Stimulated activated CD4-positive, alpha-beta T cell treated with anti-CD3 and anti-CD28 coated beads, Interleukin-2, amount 100 ng/mL, for 24 hours (primary cell): ENCODE measurements at places on chromosomes 16 and 17.

GRCh38 chr16:58510097-58510775 is 5.1 kb upstream of the SETD6 start:
- no peak for DNase-seq

GRCh38 chr17:7593296-7593695 is 3.4 kb upstream of the SOX15 start:
- no peak for DNase-seq

- DNase-seq, result no peak
These were observed 41.8 kb downstream of the TNRC6A start for GRCh38 chr16:24771132-24771778.

- DNase-seq, result no peak
These were observed 122.0 kb upstream of the CHMP6 start for GRCh38 chr17:80869481-80870145.

- DNase-seq, result no peak
These were observed 116.9 kb upstream of the CDH13 start for GRCh38 chr16:82509691-82510430.

DNA sequence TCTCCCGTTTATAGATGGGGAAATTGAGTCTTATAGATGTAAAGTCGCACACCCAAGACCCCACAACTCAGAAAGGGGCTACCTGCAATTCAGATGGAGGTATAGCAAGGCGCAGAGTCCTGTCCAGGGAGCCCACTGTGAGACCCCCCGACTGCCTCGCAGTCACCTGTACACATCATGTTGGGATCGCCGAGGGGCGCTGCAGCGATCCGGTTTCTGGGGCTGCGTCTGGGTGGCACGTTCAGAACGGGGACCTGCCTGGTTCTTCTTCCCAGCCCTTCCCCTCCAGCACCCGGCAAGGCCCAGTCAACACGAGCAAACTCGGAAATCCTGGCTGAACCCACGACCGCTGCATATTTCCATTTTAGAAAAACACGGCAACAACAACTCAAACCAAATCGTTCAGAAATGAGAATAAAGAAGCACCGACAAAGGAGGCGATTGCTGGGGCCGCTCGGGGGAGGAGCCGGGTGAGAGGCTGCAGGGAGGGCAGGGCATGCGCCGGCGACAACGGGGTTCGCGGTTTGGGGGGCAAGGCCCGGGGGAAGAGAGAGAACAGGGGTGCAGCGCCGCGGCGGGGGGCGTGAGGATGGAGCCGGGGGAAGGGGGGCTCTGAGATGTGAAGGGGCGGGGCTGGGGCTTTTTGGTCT is 643 bp downstream of the HSDL1 start:
- peak; percentile 55 for DNase-seq

DNA sequence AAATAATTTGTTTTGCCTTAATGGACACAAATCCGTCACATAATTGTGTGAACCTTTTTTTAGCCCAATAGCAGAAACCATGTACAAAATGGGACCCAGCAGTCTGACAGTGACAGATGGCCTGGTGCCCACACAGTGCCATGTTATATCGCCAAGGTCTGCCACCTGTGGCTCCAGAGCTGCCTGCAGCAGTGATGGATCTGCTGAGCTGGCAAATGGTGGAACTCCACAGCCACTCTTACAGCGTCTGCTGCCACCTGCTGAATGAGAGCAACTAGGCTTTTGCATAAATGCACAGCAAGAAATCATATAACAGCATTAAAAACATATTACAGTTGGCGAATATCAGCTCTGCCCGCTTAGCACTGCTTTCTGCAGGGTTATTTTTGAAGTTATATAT is 59.4 kb downstream of the NUP93 start:
- DNase-seq, result peak; percentile 24

DNA sequence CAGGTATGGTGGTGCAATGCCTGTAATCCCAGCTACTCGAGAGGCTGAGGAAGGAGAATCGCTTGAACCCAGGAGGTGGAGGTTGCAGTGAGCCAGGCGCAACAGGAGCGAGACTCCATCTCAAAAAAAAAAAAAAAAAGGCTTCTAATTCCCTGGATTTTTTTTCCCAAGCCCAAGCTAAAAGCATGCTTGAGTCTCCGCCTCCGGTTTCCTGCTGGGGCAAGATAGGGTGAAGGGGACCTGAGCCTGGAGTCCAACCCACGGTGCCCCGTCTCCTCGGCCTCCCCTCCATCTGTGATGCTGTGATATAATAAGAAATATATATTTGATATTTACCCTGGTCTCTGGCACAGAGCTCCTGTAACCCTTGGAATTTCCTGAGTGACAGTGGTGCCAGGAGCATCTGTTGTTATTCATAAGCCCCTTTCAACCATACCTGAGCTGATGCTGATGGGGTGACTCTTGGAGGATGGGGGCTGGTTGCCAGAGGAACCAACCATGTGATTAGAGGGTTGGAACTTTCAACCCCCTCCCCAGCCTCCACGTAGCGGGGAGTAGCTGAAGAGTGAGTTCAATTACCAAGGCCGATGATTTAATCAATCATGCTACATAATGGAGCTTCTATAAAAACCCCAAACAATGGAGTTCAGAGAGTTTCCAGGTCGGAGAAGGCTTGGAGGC is 12.8 kb upstream of the TNK1 start:
- DNase-seq, result no peak

DNA sequence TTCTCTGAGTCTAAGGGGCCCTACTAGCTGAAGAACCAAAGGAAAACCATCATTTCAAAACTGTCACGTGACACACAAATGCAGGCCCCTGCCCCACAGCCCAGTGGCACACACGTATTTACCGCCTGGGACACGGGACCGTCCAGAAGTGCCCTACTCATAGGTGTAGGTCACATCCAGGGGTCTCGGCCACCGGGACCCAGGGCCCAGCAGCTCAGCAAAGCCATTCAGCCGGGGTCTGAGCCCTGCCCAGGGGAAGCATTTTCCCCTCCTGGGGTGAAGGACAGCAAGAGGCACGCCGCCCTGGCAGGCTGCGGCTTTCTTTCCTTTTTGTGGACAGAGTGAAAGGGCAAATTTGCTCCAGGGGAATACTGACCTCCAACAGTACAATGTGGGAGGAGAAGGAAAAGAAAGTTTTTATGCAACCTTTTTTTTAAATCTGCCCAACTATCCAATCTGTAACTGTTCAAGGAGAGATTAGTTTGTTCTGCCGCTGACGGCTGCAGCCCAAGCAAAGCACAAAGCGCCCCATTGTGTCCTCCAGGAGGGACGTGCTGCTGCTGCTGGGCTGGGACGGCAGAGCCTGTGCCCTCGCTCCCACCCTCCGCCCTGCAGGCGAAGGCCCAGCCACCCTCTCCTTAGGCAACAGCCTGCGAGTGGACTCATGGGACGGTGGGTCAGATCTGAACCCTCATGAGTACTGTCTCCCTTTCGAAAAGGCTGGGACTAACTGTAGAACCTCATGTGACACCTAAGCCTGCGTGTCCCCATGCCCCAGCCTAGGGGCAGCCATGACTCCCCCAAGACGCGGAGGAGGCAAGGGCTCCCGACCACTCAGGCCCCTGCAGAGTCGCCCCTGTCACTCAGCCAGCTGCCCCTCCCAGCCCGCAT is 21.3 kb downstream of the SLC7A5 start:
- no peak for DNase-seq

DNA sequence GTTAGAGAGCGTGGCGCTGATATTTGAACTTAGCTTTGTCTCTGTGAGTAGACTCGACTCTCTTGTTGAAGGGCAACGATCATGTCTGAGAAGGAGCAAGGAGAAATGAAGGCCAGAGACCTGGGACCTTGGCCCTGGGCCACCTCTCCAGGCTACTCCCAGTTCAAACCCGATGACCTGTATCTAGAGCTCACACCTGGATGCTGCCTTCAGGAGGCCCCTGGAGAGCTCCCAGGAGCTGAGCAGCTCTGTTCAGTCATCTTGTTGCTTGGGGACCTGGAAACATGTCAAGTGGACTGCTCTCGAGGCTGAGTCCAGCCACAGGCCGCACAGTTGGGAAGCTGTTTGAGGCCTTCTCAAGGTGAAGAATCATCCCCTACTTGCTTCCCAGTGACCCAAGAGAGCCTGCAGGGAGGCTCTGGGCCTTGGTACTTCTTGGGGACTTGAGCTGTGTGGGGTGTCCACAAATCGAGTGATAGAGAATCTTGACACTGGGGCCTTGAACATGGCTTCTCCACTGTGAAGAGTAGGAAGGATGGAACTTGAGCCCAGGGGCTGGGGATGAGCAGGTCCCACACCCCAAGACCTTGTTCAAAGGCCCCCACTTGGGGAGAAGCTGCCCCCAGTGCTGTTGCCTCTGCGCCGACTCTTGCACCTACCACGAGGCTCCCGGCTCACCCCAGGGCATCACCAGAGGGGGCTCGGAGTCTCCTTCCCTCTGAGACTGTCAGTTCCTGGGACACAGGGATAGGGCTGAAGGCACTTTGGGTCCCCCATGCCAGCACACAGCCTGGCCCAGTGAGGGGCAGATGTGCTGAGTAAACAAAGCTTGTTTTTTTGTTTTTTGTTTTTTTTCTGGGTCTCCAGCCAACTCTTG is 112.1 kb downstream of the IRX5 start:
- no peak for DNase-seq

DNA sequence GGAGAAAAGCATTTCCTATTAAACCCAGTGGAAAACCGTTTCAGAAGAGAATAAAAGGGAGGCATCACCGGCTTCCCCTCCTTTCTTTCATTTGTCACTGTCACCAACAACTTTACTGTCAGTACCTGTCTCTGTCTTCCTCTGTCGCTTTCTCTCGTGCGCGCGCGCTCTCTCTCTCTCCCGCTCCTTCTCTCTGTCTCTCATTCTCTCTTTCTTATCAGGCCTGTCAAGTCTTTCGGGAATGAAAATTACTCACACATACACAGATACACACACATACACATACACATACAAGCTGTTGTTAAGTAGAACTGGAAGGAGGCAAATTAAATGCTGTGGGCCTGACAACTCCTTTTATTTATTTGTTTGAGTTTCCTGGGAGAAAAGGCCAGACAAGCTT is 17.6 kb downstream of the MYOCD start:
- no peak for DNase-seq

GRCh38 chr16:74868501-74868900 is 93.9 kb upstream of the FA2H start:
- DNase-seq, result no peak

GRCh38 chr17:6654841-6655731 is 3.5 kb downstream of the C17orf100 start:
- DNase-seq, result no peak

GRCh38 chr17:60315650-60316049 is 76.3 kb downstream of the USP32 start:
- DNase-seq, result no peak

- DNase-seq, result no peak
These were observed 50.3 kb downstream of the N4BP1 start for GRCh38 chr16:48559462-48560211.

DNA sequence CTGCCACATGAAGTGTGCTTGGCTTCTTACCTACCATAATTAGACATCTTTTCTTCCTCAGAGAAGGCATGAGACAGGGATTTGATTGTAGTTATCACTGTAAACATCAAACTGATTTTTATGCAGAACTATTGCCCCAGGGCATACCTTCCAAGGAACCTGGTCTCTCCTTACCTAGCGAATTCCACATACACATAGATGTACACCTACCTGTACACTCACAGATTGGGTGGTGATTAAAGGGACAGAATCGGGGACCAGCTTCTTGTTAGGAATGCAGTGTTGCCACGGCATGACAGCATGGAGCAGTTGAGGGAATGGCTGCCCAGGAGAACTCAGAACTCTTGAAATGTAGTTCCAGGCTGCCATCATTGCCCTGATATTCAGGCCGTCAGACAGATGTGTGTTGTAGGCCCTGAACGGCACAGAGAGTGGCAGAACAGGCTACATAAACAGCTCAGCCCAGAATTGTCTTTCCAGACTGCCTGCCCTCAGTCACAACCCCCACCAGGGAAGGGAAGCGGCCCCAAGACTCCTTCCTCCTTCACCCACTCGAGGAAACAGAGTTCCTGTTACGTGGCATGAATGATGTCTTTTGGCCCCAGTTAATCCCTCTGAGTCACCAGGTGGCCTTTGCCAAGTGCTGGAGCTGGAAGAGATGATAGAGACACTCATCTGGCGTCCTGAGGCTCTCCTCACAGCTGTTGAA is 17.8 kb upstream of the NAGLU start:
- DNase-seq, result no peak

- DNase-seq, result no peak
These were observed 4.2 kb downstream of the SNTB2 start for GRCh38 chr16:69191136-69191535.

GRCh38 chr16:62157544-62157943 is 121.3 kb upstream of the CDH8 start:
- DNase-seq, result no peak

- no peak for DNase-seq
These were observed 9.8 kb upstream of the SMTNL2 start for GRCh38 chr17:4574448-4575045.

GRCh38 chr16:47888142-47888541 is 267.7 kb downstream of the ABCC12 start:
- no peak for DNase-seq

GRCh38 chr17:64401941-64402340 is 11.3 kb upstream of the PECAM1 start:
- DNase-seq, result no peak

DNA sequence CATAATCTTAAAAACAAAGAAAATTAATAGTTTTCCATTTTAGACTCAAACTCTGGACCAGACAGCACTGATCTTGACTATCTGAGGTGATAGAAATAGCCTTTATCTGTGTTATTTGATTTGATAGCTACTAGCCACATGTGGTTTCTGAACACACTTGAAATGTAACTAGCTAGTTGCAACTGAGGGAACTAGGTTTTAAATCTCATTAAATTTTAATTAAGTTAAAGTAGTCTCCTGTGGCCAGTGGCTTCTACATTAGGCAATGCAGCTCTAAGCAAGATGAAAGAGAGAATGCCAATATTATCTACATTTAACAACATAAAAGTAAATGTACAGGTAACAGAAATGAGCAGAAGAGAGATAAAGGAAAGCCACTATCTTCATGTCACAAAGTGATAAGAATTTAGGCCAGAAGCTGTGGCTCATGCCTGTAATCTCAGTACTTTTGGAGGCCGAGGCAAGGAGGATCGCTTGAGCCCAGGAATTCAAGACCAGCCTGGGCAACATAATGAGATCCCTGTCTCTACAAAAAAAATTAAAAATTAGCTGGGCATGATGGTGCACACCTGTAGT is 11.2 kb upstream of the SPN start:
- no peak for DNase-seq

DNA sequence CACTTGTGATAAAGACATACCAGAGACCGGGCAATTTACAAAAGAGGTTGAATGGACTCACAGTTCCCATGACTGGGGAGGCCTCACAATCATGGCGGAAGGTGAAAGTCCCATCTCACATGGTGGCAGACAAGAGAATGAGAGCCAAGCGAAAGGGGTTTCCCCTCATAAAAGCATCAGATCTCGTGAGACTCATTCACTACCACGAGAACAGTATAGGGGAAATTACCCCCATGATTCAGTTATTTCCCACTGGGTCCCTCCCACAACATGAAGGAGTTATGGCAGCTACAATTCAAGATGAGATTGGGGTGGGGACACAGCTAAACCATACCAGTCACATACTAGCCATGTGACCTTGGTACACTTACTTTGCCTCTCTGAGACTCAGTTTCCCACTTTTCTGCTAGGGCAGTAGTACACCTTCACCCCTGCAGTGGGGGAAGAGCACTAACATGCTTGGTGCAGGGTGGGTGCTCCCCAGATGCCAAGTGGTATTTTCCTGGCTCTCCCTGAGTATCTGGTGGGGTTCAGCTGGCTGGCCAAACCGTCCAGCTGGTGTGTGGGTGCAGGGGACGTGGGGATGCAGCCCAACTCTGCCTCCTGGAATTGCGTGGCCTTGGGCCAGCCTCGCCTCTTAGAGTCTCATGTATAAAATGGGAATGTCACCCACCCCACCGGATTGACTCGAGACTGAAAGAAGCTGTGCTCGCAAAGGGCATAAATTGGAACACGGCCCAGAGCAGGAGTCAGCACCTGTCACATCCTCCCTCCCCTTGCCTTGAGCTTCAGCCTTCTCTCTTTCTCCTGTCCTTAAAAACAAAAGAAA is 364.1 kb downstream of the CPPED1 start:
- DNase-seq, result no peak
